Vagina (tissue), 2 donors: ENCODE measurements at places on chromosomes 2 and 18.

- DNase-seq, result no peak
Measured at GRCh38 chr2:217919781-217920351, 82.9 kb downstream of the TNS1 start.

DNA sequence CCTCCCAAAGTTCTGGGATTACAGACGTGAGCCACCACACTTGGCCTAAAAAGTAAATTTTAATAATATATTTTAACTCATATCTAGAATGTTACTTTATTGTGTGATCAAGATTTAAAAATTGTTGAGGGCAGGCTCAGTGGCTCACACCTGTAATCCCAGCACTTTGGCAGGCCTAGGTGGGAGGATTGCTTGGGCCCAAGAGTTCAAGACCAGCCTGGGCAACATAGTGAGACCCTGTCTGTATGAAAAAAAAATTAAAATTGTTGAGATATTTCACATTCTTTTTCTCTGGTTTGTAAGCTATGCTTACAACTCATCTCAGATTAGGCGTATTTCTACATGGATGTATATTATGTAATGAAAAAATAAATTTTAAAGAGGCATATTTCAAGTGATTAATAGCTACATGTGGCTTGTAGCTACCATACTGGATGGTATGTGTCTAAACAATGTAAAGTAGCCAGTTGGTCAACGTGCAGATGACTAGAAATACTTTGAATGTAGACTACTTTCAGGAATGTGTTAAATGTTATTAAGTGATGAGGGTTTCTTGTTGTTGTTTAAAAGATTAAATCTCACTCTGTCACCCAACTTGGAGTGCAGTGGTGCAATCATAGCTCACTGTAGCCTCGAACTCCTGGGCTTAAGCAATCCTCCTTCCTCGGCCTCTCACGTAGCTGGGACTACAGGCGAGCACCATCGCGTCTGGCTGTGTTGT lies 5.9 kb downstream of the RAB10 start:
- DNase-seq, result no peak

DNA sequence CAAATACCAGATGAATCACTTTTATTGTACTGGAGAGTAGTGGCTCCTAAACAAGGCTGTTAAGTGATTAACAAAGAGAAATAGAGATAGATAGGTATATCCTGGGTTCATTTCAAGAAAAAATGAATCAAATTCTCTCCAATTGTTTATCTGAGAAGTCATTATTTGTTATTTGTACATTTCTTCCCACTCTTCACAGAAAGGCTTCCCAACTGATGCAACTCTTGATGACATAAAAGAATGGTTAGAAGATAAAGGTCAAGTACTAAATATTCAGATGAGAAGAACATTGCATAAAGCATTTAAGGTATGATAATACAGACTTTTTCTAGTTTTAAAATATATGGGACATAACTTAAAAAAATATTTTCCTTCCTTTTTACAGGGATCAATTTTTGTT lies 7.9 kb downstream of the SSB start:
- DNase-seq, result no peak

GRCh38 chr2:156459720-156460119 lies 23.5 kb downstream of the GPD2 start:
- DNase-seq, result no peak

DNA sequence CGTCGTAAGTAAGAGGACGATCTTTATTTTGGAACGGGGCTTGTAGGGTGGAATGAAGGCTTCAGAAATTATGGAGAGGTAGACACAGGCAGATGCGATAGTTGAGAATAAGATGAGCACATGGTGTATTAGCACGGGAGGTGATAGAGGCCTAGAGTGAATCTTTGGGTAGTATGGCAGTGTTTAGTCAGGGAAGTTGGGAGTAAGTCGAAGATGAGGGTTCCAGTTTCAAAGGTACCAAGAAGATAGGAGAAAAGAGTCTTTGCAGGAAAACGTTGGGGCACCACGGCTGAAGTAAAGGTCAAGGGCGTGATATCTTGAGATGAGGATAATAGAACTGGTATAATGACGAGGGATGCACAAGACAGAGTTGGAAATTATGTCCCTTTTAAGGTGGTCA lies 654 bp downstream of the PIK3C3 start:
- DNase-seq, result no peak
